SJSA1 (cell line): ENCODE measurements at places on chromosomes 5 and 9. TPM values are rescaled to one million over a fixed set of nuclear protein-coding genes. Genes with fewer than 3 reads are reported as not detected.
A peak's percentile ranks its signal among the peaks of the same experiment; 100 is the strongest.

The F2RL2 gene
- total RNA-seq, result 1.3 and 2.0 TPM in 2 replicates

The APBA1 gene
- total RNA-seq, result 4.5 and 11.0 TPM in 2 replicates

The DDX4 gene
- not detected in 2 replicates for total RNA-seq

The TLX3 gene
- not detected in 2 replicates for total RNA-seq

The RNF183 gene
- not detected in 2 replicates for total RNA-seq

The SH3TC2 gene
- total RNA-seq, result 11.2 and 16.9 TPM in 2 replicates

The PCDHA5 gene
- not detected in 2 replicates for total RNA-seq

The REEP2 gene
- total RNA-seq, result 0.21 TPM in 1 of 2 replicates, not detected in the other

The DIPK1B gene
- total RNA-seq, result not detected in 2 replicates

The CSF1R gene
- 1.2 TPM in 1 of 2 replicates, not detected in the other for total RNA-seq

The CBY3 gene
- total RNA-seq, result not detected in 2 replicates

DNA sequence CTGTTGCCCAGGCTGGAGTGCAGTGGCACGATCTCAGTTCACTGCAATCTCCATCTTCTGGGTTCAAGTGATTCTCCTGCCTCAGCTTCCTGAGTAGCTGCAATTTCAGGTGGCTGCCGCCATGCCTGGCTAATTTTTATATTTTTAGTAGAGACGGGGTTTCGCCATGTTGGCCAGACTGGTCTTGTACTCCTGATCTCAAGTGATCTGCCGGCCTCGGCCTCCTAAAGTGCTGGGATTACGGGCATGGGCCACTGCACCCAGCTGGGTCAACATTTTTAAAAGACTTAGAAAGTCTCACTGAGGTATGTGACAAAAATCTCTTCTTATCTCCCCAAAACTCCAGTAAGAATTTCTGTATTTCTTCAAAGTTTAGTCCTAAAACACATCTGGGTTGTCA, 211.6 kb downstream of the CTNND2 start:
- DNase-seq, result no peak

DNA sequence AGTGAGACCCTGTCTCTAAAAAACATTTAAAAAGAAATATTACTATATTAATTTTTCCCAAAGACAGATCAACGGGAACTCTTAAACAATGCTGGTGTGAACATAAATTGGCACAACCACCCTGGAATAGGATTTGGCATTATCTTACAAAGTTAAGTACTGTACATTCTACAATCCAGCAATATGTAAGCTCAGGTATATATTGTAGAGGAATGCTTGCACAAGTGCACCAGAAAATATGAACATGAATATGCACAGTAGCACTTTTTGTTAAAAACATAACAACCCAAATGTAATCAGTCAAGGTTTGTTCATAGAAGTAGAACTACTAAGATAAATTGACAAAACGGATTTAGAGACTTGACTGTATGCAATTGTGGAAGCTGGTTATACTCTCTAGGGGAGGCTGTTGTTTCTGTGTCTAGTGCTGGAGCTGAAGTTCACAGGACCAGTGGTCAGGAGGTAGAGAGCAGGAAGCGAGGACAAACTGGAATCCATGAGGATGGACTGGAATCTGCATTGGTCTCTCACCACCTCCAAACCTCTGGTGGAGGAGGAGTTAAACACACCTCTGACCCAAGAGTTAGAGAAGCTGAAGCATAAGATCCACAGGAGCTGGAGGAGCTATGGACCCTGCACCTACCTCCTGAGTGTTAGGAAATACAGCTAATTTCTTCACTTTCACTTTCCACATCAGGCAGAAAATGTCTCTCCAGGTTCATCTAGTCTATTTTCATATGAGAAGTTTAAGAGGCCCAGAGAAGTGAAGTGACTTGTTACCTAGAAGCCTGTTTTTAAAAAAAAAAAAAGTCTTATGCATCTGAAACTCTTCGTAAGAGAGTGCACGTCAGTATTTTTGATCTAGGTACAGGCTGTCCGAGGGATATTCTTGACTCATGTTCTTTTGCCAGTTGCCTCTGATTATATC, 20.3 kb upstream of the RIC1 start:
- no peak for DNase-seq

GRCh38 chr5:122181863-122182262, 52.5 kb downstream of the ZNF474 start:
- DNase-seq, result no peak

- DNase-seq, result no peak
These were observed 100.6 kb upstream of the LIFR start for GRCh38 chr5:38657020-38657419.

DNA sequence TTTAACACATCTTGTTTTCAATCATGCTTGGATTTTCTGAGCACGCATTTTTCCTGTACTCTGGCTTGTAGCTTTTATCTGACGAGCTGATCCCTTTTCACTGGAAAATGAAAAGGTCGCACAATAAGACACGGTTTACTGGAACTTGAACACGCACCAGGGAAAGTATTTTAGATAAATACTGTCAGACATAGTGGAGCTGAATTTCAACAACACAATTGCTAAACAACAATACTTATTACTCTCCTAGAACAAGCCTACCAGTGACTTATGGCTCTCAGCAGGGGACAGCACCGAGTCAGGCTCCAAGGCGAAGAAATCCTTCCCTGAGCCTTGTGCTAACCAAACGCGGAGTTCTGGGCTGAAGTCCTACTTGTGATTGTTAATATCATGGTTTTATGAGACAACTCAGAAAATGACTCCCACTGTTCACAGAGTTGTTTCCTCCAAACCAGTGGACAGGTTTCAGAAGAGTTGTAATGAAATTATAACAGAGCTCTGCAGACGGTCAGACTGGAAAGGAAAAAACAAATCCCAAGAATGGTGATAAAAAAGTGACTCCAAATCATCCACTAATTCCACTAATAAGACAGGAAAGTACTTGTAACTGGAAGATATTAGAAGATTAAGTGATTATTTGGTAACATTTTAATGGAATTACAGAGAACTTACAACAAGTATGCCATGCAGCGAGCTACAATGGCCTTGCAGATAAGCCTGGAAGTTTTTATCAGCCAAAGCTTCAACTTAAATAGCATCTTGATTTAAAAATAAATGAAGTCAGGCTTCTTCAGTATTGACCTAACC, 359.6 kb downstream of the EBF1 start:
- no peak for DNase-seq

- no peak for DNase-seq
These were observed 347.0 kb upstream of the ADAMTSL1 start for GRCh38 chr9:18126831-18127498.

DNA sequence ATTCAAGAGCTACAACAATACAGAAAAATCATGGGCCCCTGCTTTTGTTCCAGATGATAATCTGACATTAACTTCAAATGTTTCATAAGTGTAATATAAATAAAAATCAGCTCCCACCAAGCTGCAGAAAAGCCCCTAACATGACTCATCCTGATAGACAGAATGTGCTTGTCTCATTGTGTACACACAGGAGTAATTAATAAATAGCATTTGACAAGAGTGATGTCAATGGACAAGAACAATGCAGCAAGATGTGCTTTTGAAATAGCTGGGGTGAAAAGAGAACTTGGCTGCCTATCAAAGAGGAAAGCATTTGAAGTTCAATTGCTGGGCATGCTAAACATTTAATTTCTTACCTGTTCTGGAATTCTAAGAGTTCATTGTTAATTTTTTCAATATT, 79.2 kb downstream of the DNAH5 start:
- no peak for DNase-seq

GRCh38 chr5:41517909-41518308, 7.5 kb upstream of the PLCXD3 start:
- no peak for DNase-seq

GRCh38 chr5:141871870-141872269, 6.3 kb downstream of the PCDH1 start:
- no peak for DNase-seq

DNA sequence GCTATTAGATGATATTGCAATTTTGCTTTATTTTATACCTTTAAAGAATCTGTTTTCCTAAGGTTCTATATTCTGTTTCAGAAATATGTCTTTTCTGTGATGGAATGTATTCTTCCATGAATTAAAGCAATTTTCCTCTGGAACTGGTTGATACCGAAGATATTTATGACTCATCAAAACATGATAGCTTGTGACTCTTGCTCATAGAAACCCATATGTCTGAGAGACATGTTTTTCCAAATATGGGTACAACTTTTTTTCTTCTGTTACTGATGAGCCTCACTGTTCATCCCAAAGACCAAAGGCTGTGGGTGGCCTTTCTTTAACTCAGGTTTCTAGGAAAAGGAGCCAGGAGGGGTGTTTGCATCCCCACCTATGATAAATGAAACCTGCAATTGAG, 126.1 kb upstream of the PAPPA start:
- no peak for DNase-seq

GRCh38 chr9:7346144-7346543, 453.4 kb downstream of the DMAC1 start:
- no peak for DNase-seq

GRCh38 chr9:129209580-129209979, 31.5 kb upstream of the IER5L start:
- no peak for DNase-seq

DNA sequence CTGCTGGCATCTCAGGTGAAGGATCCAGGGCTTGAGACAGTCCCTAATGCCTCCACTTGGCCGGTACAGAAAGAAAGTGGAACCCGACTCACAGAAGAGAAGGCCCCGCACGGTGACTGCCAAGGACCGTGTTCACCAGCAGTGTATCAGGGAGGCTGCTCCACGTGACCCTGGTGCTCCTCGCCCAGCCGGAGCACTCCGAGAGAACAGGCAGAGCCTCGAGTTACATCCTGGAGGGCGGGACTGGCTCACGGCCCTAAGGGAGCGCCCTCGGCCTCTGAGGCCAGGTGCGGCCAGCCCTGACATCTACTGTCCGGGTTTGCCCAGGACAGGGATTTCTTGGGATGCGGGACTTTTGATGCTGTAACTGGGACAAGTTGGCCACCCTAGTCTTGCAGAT, 104.0 kb upstream of the SARDH start:
- no peak for DNase-seq

- peak; percentile 61 for DNase-seq
These were observed 227.3 kb upstream of the DAPK1 start for GRCh38 chr9:87270221-87270847.

GRCh38 chr5:180649297-180650039, at the start of gene FLT4:
TSS of gene FLT4 (minus strand) at chr5:180649600. CDS start at chr5:180649545, 55 bp downstream.
- no peak for DNase-seq

DNA sequence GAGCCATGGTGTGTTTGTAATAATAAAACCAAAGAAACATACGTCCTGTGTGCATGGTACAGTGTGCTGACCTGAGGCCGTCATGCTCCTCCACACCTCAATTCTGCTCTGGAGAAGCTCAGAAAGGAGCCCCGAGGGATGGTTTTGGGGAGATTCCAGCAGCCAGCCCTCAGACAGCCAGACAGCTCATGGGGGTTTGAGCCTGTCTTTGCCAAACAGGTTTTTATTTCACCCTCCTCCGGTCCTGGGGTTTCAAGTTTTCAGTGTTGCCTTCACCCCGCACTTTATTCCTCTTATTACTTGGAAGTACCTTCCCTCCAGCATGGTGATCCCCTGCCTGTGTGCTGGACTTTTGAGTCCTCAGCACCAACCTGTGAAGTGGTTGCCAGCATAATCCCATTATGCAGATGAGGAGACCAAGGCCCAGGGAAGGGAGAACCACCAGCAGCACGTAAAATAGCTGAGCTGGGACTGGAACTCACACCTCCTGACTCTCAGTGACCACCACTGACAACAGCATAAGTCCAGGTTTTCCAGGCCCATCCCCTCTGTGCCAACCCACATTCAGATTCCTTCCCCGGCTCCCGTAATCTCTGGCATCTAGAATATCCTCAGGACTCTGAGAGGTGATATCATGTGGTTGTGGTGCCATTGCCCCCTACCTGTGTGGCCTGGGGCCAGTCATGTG, 35.1 kb downstream of the TGFBI start:
- DNase-seq, result no peak

- no peak for DNase-seq
These were observed 216.8 kb upstream of the OTULINL start for GRCh38 chr5:14364576-14365472.

- no peak for DNase-seq
These were observed 41.6 kb downstream of the TSTD2 start for GRCh38 chr9:97591535-97591934.

DNA sequence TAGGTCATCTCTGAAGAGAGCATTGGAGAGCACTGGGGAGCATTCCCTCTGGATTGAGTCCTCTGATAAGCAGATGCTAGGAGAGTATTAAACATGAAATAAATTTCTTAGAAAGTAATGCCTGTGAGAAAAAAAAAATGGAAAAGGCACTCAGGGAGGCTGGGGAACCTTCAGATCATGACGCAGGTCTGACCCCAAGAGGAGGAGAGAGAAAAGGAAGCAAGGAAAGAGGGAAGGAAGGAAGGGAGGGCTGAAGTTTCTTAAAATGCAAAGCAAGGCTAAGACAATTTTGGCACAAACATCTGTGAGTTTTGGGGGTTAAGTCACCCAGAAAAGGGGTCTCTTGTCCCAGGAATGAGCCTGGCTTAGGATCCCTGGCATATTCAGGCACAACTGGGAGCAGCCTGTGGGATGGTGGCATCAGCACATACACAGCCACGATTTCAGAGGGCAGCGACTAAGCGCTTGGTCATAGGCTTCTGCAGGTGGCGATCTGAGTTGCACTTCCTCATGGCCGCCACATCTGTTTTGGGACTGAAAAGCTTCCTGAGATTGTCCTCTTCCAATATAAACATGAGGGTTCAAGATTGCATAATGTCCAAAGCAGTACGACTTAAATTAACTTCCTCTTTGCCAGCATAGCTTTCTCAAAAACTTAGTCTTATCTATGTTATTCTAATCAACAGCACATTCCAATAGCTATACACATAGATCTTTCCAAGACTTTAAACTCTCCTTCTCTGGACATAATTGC, 692.7 kb downstream of the DNAH5 start:
- no peak for DNase-seq

GRCh38 chr9:4045556-4045955, 254.3 kb downstream of the GLIS3 start:
- no peak for DNase-seq

GRCh38 chr5:97455996-97456395, 272.9 kb upstream of the RIOK2 start:
- no peak for DNase-seq

DNA sequence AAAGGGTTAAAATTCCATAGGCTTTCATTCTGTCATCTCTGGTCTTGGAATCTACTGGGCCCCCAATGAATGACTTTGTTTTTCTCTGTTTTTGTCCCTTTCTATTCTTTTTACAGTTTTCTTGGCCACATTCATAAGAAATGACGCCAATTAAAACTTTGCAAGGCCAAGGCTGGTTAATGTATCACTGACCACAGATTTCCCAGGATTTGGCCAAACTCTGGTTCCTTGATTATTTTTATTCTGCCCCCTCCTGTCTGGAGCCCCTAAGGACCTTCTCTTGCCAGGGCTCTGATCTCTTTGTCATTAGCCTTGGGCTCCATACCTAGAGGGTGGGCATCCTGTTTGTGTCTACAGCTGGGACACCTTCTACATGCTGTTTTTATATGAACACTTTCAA, 388.9 kb upstream of the PAPPA start:
- DNase-seq, result no peak

- DNase-seq, result no peak
These were observed at the start of gene SPATA6L for GRCh38 chr9:4666042-4666699. TSS of gene SPATA6L (minus strand) at chr9:4666480. CDS start at chr9:4666250, 230 bp downstream.

- DNase-seq, result no peak
These were observed 24.8 kb downstream of the KCTD16 start for GRCh38 chr5:144195448-144195847.
